COR-L47 (cell line): ENCODE measurements at places on chromosomes 11 and 22.

DNA sequence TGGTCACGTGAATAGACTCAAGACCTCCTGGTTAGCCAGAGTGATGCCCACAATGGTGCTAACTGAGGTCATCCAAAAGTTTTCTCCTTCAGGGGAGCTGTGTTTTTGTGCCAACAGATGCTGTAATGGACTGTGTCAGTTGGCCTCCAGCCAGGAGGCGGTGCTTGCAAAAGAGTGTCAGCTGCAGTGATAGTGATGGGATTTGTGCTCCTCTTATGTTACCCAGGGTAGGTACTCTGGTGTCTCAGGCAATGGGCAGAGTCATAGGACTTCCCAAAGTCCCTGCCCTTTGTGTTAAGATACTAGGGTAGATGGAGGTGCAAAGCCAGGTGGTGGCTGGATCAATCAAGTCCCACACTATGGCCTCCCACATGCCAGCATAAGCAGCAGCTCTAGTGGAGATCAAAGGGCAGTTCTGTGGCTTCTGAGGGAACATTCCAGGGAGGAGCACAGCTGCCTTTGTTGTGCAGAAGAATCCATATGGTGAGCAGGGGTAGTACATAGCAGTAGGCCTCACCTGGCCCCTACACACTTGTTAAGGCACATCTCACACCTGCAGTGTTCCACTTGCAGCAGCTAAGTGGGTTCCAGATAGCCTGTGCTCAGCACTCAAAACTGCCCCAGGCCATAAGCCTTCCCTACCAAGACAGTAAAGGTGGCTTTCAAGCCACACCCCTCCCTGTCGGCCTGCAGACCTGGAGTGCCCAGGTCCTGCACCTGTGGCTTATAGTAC, 9.4 kb upstream of the FANCF start:
- DNase-seq, result peak; percentile 25

DNA sequence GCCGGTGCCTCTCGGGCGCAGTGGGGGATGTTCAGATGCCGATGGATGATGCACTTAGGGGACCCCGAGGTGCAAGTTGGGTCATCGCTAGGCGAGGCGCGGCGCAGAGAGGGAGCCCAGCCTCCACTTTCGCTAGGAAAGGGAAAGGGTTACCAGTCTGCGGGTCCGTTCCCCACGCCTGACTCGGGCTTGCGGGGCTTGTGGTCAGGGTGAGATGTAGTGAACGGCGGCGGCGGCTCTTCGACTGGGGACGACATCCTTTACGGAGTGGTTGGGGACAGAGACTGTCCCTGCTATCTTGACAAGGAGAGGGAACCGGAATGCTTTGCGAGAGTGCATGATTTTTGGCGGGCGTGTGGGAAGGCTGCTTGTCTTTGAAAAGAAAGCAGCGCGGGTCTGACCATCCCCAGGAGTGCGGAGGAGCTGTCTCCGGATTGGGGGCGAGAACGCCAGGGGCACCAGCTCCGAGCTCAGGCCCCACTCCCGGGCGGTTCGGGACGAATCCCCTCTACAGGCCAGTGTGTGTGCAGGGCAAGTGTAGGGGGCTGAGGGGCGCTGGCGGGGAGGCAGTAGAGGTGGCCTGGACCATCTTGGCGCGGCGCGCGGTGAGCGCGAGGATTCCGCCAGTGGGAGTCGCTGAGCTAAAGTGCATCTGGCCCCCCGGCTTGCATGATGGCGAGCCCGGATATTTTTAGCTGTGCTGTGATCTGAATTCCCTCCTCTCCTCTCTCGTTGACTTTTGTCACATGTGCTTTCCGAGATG, 1.1 kb downstream of the FAT3 start:
- peak; percentile 33 for DNase-seq

GRCh38 chr22:26912655-26913345, 255.4 kb downstream of the MIAT start:
- no peak for DNase-seq

- no peak for DNase-seq
Observed at GRCh38 chr11:69540118-69541000, 58.9 kb downstream of the LINC01488 start.

DNA sequence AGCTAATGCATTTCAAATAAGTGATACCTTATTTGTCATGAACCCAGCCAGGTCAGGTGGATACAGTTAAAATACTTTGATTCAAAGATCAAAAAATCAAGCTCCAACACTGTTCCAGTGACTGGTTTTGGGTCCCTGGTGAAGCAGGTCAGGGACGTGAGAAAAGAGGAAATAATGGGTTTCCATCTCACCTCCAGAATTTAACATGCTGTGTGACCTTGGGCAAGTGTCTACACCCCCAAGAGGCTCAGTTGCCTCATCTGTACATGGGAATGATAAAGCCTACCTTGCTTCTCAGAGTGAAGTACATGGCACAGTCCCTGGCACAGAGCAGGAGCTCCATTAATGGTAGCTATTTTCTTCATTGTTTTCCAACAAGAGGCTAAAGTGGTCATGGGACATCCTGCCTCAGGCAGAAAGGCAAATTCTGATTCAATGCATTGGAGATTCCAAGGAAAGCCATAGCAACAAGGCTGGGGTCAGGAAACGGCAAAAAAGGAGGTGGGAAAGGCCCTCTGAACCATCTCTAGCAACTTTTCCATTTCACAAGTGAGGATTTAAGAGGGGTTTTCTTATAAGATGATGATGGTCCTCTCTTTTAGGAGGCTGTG, 108.5 kb downstream of the CSNK2A3 start:
- DNase-seq, result no peak

GRCh38 chr22:50548040-50548920, 2.6 kb downstream of the KLHDC7B start:
- DNase-seq, result no peak
